ENCODE measurements at places on chromosomes 1 and 21.

DNA sequence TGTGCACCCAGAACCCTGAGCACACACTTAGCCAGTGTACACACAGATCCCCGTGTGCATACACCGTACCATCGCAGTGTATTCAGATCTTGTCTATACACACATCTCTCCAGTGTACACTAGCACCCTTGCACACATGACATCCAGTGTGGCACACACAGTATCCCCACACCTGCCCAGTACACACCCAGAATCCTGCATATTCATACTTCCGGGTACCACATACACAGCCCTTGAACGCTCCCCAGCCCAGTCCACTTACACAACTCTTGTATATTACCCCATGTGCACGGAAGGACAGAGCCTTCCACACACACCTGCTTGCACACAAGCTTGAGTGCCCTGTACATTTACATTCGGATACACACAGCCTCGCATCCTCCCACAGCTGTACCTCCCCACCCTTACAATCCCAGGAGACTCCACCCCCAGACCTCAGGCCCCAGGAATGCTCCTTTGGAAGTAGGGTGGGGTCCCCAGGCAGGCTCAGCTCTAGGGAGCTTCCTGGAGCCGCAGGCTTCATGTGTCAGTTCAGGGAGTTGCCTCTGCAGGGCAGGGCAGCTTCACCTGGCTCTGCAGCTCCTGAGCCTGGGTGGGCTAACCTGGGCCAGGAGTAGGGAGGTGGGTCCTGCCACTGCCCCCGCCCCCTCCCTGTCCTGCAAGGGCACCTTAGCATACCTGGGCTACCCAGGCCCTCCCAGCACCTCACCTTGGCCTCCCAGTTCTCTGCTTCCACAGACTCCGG is 46.2 kb downstream of the AHDC1 start:
- no peak for DNase-seq

DNA sequence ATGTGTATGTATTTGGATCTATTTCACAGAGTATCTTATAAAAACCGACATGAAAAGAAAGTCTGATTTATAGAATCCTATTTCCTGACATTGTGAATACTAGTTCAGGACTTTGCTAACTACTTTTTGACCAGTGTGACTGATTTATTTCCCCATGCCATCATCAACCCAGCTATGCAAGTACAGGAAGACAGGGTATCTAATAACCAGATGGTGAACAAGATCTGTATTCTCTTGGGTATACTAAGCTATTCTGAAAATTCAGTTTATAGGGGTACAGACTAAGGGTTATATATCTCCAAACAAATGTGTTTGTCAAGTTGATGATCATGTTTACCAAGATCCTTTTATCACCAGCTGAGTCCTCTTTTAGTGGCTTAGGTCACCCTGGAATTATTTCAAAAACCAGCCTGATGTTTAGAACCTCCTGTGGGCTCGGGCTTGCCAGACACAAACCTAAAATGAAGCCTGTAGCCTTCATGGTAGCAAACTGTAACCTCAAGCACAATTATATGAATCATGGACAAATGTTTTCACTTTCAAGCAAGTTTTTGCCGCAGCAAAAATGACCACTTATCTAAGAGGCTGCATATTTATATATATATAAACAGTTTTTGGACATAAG is 185.1 kb downstream of the FGGY start:
- no peak for DNase-seq

- no peak for DNase-seq
Measured at GRCh38 chr1:116127848-116128540, 16.8 kb downstream of the MAB21L3 start.

DNA sequence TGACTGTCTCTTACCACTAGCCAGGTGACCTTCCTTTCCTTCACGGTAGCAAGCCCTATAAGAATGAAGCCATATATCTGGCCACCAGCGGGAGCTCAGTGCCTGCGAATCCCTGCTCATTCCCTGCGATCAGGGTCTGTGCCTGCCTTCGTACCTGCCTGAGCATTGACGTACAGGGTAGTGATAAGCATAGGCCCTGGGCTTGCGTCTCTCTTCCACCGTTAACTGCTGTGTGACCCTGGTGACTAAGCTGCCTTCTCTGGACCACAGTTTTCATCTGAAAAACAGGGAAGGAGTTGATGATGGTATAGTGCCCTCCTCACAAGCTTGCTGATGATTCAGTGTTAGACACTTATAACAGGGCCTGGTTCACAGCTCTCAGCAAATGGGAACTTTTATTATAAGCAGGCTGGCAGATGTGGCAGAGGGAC is 4.1 kb downstream of the ZC3H12A start:
- peak; percentile 54 for DNase-seq

DNA sequence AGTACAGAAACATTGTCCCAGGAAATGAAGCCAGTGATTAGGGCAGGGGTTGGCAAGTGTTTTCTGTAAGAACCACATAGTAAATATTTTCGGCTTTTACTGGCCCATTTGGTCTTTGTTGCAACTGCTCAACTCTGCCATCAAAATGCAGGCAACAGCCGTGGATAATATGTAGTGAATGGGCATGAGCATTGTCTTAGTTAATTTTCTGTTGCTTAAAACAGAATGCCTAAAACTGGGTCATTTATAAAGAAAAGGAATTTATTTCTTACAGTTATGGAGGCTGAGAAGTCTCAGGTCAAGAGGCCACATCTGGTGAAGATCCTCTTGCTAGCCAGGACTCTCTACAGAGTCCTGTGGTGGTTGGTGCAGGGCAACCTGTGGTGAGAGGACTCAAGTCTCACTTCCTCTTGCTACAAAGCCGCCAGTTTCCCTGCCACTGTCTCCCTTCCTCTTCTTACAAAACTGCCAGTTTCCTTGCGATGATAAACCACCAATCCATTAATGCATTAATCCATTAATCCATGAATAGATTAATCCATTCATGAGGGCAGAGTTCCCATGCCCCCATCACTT is 166.4 kb downstream of the PSMG1 start:
- peak; percentile 78 for DNase-seq

DNA sequence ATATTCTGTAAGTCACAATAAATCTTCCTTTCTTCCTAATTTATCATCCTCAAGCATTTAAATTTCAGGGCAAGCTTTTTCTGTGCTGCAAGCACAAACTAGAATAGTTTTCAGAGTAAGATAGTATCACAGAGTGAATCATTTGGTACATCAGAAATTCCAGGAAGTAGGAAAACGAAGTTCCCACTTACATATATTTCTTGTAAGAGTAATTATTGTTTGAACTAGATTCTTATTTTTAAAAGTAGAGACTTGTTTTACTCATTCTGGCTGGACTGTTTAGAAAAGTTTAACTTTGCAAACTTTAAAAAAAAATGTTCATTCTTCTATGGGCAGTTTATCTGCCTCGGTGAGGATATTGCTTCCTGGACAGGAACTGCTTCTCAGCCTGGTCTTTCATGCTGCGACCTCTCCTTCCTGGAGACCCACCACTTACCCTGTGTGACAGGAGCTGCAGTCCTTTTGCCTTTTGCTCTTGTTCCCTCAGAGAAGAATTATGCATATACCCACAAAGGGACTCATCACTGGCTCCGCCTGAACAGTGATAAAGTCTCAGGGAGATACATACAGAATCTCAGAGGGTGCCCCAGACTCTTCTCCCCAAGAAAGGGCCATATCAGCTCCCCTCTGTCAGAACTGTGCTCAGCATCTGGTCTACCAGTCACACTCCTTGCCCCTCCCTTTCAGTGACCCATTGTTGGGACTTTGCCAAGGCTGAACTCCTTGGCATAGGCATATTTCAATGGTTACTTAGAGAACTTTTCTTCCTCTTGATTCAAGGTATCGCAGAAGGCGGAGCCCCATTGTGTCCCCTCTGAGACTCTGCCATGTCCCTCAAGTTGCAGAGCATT is 102.7 kb upstream of the CD55 start:
- DNase-seq, result no peak

- no peak for DNase-seq
Measured at GRCh38 chr1:176752505-176752904, 289.5 kb downstream of the PAPPA2 start.

DNA sequence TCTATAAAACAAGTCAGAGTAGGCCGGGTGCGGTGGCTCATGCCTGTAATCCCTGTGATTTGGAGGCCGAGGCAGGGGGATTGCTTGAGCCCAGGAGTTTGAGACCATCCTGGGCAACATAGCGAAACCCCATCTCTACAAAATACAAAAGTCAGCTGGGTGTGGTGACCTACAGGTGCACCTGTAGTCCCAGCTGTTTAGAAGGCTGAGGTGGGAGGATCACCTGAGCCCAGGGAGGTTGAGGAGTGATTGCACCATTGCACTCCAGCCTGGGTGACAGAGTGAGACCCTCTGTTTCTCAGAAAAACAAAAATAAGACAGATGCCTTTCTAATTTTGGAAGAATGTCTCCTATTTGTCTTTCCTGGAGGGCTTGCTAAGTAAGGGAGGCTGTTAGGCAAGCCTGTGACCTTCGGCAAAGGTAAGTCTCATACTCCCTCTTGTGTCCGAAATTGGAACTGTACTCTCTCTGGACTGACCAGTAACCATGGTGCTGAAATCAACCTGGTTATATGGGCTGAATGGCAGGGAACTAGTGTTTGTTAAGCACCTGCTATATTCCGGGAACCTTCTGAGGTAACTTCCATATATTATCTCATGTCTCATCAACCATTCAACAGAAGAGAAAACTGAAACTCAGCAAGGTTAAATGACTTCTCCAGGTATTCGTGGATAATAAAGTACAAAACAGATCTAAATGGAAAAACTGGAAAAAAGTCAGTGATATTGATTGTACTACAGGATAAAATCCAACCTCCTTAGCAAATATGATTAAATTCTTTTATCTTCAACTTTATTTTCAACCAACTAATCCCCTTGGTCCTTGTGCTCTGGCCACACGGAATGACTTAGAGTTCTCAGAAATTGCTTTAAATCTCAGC is 11.8 kb upstream of the RAB3B start:
- DNase-seq, result peak; percentile 97

GRCh38 chr1:173445164-173445563 is 32.0 kb upstream of the PRDX6 start:
- DNase-seq, result peak; percentile 21

- peak; percentile 17 for DNase-seq
Measured at GRCh38 chr1:7389201-7389905, 381.7 kb upstream of the VAMP3 start.

- DNase-seq, result no peak
Measured at GRCh38 chr1:221644663-221645258, 97.1 kb downstream of the DUSP10 start.

DNA sequence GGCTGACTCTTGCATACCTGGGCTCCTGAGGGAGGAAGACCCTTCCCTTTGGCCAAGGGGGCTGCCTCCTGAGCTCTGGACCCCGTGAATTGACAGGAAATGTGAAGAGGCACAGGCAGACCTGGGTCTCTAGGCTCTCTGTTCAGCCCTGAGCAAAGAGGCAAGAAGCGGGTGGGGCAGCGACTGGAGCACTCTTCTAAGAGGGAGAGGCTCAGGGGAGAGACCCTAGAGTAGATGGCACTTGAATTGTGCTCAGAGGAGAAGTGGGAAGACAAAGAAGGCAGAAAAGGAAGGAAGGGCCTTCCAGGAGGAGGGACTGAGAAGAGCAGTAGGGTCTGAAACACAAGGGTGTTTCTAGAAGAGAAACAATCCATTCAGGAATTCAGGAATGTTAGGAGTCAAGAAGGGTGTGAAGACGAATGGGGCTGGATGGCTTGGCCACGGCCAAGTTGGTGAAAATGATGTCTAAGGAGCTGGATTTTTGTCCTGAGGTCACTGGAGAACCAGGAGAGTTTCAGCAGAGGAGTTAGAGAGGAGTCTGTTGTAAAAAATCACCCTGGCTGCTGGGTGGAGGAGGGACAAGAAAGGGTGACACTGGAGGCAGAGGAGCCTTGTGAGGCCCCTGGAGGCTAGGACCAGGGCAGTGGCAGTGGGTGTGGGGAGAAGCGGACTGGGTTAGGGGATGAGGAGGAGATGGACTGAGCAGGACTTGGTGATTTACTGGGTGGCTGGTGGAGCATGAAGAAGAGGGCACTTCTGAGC is 5.3 kb downstream of the TIE1 start:
- no peak for DNase-seq

DNA sequence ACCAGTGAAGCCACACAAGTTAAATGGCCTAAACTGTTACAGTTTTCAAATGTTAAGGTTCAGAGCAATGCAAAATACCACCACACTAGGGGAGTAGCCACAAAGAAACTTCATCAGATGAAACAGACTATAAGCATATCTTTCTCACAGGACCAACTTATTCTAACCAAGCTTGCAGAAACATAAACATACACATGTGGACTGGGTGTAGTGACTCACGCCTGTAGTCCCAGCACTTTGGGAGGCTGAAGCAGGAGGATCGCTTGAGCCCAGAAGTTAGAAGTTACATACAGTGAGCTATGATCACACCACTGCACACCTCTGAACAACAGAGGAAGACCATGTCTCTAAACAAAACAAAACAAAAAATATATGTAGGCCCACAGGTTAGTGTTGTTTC is 17.3 kb downstream of the WDR47 start:
- DNase-seq, result peak; percentile 22

GRCh38 chr21:31446226-31446855 is 102.3 kb upstream of the TIAM1 start:
- DNase-seq, result no peak

DNA sequence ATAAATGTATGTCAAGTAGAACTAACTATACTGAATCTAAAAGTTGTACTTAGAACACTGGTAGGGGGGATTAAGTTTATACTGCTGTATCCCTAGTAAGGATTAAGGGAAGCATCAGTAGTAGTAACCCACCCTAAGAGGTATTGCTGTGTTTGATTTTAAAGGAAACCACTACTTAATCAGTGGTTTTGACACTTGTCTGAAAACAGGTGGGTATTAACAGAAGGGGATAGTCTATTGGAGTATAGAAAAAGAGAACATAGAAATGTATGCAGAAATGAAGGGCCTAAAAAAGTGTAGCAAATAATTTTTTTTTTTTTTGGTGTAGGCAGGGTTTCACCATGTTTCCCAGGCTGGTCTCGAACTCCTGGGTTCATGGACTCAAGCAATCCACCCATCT is 2.2 kb downstream of the MIGA1 start:
- DNase-seq, result no peak

DNA sequence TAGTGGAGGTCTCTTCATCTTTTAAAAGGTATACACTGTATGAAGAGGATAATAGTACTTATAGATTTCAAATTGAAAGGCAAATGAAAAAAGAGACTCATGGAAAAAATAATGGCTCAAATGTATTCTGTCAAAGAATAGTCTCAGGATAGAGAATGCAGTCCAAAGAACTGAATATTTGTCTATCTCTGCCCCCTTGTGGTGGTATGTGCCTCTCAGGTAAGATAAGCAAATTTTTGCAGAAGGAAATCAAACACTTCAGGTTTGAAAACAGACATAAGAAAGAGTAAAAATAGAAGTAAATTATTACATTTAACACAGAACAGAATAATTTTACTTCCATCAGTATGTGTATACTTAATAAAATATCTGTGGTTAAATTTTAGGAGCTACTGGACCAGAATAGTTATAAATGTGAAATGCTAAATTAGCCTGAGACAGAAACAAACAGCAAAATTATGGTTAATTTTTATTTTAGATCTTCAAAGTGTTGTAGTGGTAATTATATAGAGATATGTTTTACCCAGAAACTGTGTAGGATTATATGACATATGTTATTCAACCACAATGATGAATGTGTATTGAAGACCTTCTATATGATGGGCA is 164.4 kb upstream of the PALMD start:
- peak; percentile 84 for DNase-seq

DNA sequence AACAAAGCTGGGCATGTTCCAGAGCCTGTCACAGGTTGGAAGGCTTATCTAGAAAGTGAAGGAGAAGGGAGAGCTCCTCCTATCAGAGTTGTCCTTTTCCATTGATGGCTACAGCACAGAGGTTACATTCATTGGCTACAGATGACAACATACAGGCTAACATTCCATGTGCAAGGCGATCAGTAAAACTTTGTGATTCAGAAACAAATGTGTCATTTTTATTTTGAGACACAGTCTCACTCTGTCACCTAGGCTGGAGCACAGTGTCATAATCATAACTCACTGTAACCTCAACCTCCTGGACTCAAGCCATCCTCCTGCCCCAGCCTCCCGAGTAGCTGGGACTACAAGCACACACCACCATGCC is 32.6 kb downstream of the TRIM67 start:
- no peak for DNase-seq
